ENCODE measurements at places on chromosomes 5 and 9. TPM values are rescaled to one million over a fixed set of nuclear protein-coding genes. Genes with fewer than 3 reads are reported as not detected.

The NSUN2 gene
- total RNA-seq: 111 TPM

The MYOZ3 gene
- not detected for total RNA-seq

The ESM1 gene
- 0.21 TPM for total RNA-seq

The MUSK gene
- total RNA-seq: not detected

The SLC34A1 gene
- 0.19 TPM for total RNA-seq

The RPS23 gene
- 1,489 TPM for total RNA-seq

The CD72 gene
- 11.9 TPM for total RNA-seq

The PCDH12 gene
- 0.19 TPM for total RNA-seq

The LCP2 gene
- total RNA-seq: 393 TPM

The GPR151 gene
- total RNA-seq: not detected
